Bronchus fibroblast of lung (primary cell): ENCODE measurements at places on chromosomes 3 and 15. TPM values are rescaled to one million over a fixed set of nuclear protein-coding genes. Genes with fewer than 3 reads are reported as not detected.

VPS8 gene
- 11.1 and 27.2 TPM in 2 replicates for total RNA-seq

IGSF10 gene
- total RNA-seq = 0.15 and 0.17 TPM in 2 replicates

LRRC49 gene
- 9.1 and 9.8 TPM in 2 replicates for total RNA-seq

DOCK3 gene
- total RNA-seq = under 0.01 TPM in 2 replicates

PSTPIP1 gene
- 0.84 and 1.5 TPM in 2 replicates for total RNA-seq

AMT gene
- 2.5 and 2.7 TPM in 2 replicates for total RNA-seq

GPR171 gene
- total RNA-seq = not detected in 2 replicates
